ENCODE measurements at places on chromosomes 6 and 20. TPM values are rescaled to one million over a fixed set of nuclear protein-coding genes. Genes with fewer than 3 reads are reported as not detected.

GRCh38 chr20:59891581-59891980 lies 41.9 kb downstream of the SYCP2 start:
- H3K4me3 ChIP-seq = no peak overlapping the region
- DNase-seq = no peak
- no peaks in the 10 kb centered on the region for H3K36me3 ChIP-seq
- H3K4me1 ChIP-seq = no peaks in the 10 kb centered on the region
- no peaks in the 10 kb centered on the region for H3K27me3 ChIP-seq
- no peak overlapping the region for H3K27ac ChIP-seq

GRCh38 chr6:133184798-133185372 lies 56.3 kb upstream of the EYA4 start:
- H3K36me3 ChIP-seq = no peaks in the 10 kb centered on the region
- no peaks in the 10 kb centered on the region for H3K4me1 ChIP-seq
- no peak for DNase-seq
- H3K27ac ChIP-seq = no peak overlapping the region
- H3K4me3 ChIP-seq = no peak overlapping the region

DNA sequence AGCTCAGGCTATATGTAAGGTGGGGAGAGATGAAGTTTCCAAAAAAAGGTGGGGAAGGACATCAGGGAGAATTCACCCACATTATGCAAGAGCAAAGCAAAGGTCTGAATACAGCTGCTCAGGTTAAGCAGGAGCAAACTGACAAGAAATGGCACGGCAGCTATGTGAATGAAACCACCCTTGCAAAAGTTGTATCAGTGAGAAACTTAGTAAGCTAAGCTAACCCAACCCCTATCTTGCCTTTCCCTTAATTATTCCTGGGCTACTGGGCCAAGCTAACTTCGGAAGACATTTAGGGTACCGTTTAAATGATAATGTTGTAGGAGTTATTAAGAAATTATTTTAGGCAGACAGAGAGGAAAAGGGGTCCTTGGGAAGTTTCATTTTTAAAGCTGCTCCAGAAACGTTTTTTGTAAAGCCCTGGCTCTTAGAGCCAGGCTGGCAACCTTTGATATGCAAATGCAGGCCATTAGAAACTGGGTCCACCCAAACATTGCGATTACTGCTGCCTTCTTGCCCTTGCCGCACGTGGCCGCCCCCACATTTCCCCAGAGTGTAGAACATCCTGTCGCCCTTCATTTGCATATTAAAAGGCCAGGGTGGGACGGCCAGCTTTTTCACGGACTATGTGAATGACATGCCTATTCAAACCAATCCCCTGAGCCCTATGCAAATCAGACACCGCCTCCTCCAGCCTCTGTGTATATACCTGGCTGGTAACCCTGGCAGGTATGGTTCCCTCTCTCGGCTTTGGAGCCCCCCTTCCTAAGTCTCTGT lies 60.5 kb upstream of the SAMD5 start:
- no peaks in the 10 kb centered on the region for H3K27me3 ChIP-seq
- H3K4me1 ChIP-seq = peaks cover 7% of the 10 kb centered on the region
- H3K4me3 ChIP-seq = peak overlapping the region; percentile 10
- H3K27ac ChIP-seq = no peak overlapping the region
- no peak for DNase-seq

Gene PFDN6
- 23.2 TPM for total RNA-seq

DNA sequence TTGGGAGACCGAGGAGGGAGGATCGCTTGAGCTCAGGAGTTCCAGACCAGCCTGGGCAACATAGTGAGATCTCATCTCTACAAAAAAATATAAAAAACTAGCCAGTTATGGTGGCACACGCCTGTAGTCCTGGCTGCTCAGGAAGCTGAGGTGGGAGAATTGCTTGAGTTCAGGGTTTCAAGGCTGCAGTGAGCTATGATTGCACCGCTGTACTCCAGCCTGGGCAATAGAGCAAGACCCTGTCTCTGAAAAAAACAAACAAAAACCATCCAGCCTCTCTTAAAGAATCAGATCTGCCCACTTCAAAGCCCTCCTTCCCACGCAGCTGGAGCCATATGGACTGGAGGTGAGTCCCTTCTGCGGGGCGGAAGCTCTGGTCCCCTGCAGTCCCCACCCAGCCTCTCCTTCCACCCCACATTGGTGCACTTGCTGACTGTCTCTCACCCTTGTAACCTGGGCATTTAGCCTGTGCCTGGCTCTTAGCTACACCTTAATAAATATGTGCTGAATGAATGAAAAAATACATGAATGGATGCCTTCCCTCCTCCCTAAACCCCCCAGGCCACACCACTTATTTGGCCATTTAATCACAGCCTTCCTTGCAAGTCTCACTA lies 7.2 kb upstream of the PARD6B start:
- no peaks in the 10 kb centered on the region for H3K27me3 ChIP-seq
- peak; percentile 48 for DNase-seq
- H3K4me3 ChIP-seq = no peak overlapping the region
- H3K36me3 ChIP-seq = no peaks in the 10 kb centered on the region
- H3K4me1 ChIP-seq = peaks cover 26% of the 10 kb centered on the region

- H3K27ac ChIP-seq = no peak overlapping the region
- no peaks in the 10 kb centered on the region for H3K27me3 ChIP-seq
- H3K4me3 ChIP-seq = no peak overlapping the region
- no peak for DNase-seq
- no peaks in the 10 kb centered on the region for H3K4me1 ChIP-seq
These were observed 42.7 kb downstream of the CD2AP start for GRCh38 chr6:47520282-47520681.

DNA sequence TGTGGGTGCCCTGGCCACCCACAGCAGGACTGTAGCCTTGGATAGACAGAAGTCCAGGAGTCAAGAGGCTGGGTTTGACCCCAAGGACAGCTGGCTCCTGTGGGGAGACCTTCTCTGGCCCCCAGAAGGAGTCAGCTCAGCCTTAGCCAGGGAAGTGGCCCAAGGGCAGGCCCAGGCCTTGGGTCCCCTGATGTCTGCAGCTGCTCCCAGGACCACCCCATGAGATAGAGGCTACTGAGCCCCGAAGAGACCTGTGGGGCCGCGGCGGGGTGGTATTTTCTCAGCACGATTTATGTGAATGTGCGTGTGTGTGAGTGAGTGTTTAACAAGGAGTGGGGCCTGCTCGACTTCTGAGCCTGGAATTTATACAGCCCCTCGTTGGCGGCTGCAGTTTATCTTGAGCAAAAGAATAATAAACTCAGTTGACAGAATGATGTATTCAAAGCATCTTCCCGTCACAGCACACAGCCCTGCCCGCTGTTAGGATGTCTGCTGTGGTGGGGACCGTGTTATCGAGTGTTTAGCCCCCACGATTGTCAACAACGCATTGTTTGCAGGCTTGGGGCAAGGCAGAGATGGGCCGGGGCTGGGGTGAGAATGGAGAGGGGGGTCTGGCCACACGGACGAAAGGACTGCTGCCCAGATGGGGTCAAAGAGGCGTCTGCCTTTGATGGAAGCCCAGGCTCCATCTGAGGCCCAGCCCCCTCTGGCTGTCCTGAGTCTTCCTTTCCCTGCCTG lies 163.3 kb downstream of the VEGFA start:
- H3K27me3 ChIP-seq = no peaks in the 10 kb centered on the region
- H3K27ac ChIP-seq = no peak overlapping the region
- H3K36me3 ChIP-seq = no peaks in the 10 kb centered on the region
- no peak for DNase-seq
- no peaks in the 10 kb centered on the region for H3K4me1 ChIP-seq

- H3K27me3 ChIP-seq = no peaks in the 10 kb centered on the region
- H3K4me1 ChIP-seq = no peaks in the 10 kb centered on the region
- no peak overlapping the region for H3K27ac ChIP-seq
These were observed 80.7 kb downstream of the C6orf52 start for GRCh38 chr6:10613723-10614122.

Gene PTCHD4
- not detected for total RNA-seq

- peaks cover 7% of the 10 kb centered on the region for H3K4me1 ChIP-seq
- DNase-seq = no peak
- no peak overlapping the region for H3K4me3 ChIP-seq
- H3K27me3 ChIP-seq = no peaks in the 10 kb centered on the region
- H3K27ac ChIP-seq = no peak overlapping the region
These were observed 449.9 kb downstream of the RNF144B start for GRCh38 chr6:18837013-18837412.
